ENCODE measurements at places on chromosomes 1 and 21. TPM values are rescaled to one million over a fixed set of nuclear protein-coding genes. Genes with fewer than 3 reads are reported as not detected.

LCE6A gene
- not detected for polyA plus RNA-seq

CFHR5 gene
- polyA plus RNA-seq: not detected

DNA sequence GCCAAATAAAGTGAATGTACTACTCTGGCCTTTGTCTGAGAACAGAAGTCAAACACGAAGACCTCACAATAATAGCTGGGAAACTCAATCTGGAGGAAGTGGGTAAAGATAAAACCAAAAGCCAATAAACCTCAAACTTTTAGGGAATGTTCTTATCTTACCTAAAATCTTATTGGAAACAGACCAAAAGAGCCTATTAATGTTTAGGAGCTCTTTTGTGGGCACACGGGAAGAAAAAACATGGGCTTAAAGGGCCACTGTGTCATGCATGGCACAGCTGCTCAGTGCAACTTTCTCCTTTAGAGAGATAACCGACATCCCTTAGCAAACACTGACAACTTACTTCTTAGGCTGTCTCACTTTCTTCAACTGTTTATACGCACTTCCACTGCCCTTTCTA, 16.1 kb downstream of the EIF2B3 start:
- no peak overlapping the region for H3K4me3 ChIP-seq
- DNase-seq: no peak
- H3K27me3 ChIP-seq: no peaks in the 10 kb centered on the region
- peaks cover 5% of the 10 kb centered on the region for H3K4me1 ChIP-seq

DNA sequence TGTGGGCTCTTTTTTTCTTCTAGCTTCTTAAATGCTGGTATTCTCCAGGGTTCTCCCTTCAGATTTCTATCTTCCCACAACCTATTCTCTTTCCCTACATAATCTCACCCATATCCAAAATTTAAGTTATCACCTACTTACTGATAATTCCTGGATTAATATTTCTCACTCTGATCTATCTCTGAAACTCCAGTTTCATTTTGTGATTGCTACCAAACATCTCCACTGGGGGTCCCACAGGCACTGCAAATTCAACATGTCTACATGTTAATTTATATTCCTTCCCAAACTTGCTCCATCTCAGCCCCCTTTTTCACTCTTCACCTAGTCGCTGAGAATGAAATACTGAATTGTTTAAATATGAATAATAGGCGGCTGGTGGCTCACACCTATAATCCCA, 9.9 kb upstream of the C1orf141 start:
- H3K36me3 ChIP-seq: no peaks in the 10 kb centered on the region
- H3K4me1 ChIP-seq: 0 out of 2 replicates have a peak, but pooled peaks cover 2% of the 10 kb centered on the region
- H3K27ac ChIP-seq: no peak overlapping the region
- no peaks in the 10 kb centered on the region for H3K27me3 ChIP-seq

GRCh38 chr1:50516056-50516455, 92.8 kb upstream of the DMRTA2 start:
- H3K27ac ChIP-seq: no peak overlapping the region
- no peak for DNase-seq
- no peak overlapping the region for H3K4me3 ChIP-seq
- no peaks in the 10 kb centered on the region for H3K36me3 ChIP-seq

DNA sequence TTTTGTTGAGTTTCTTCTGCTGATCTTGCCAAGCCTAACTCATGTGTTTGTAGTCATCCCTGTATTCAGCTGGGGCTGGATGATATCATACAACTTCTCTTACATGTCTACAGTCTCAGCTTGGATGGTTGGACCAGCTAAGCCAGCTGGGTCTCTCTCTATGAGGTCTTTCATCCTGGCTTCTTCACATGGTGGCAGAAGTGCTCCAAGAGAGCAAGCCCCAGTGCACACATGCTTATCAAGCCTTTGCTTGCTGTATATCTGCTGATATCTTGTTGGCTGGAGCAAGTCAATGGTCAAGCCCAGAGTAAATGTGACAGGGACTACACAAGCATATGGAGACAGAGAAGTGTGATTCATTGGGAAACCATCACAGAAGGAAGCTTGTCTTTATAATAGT, 29.2 kb upstream of the SLC44A5 start:
- DNase-seq: no peak
- no peaks in the 10 kb centered on the region for H3K4me1 ChIP-seq
- H3K27ac ChIP-seq: no peak overlapping the region
- H3K27me3 ChIP-seq: no peaks in the 10 kb centered on the region
- H3K36me3 ChIP-seq: no peaks in the 10 kb centered on the region
